ENCODE measurements at places on chromosomes 4 and X.

GRCh38 chr4:4980621-4981230, 38.5 kb downstream of the CYTL1 start:
- H3K4me3 ChIP-seq, result no peak overlapping the region
- no peak overlapping the region for H3K27ac ChIP-seq
- H3K36me3 ChIP-seq, result no peaks in the 10 kb centered on the region
- H3K27me3 ChIP-seq, result no peaks in the 10 kb centered on the region
- no peak for DNase-seq

DNA sequence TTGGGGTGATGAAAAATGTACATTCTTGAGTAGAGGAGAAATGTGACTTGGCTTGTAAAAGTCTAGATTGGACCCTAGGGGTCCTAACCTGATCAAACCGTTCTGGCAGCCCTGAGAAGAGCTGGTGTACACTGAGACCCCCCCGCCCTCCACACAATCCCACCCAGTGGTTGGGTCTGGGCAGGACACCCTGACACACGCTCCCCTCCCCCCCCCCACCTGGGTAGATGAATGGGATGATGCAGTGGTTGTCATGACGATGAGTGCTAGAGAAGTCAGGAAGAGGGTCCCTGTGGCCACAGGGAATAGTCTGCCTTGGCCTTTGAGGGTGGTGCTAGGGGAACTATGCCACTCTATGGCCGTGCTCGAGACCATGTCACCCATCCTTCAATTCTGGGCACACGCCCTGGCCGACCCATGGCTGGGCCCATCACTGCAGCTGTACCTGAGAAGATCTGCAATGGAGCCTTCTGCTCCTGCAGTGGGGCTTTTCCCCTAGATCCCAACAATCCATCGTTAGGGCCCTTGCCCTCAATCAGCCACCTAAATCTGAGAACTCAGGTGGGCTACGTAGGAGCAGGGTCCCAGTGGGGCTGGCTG, 4.4 kb downstream of the CDK16 start:
- H3K4me3 ChIP-seq, result no peak overlapping the region
- no peak overlapping the region for H3K27ac ChIP-seq
- DNase-seq, result no peak
- H3K4me1 ChIP-seq, result peaks cover 17% of the 10 kb centered on the region
- H3K27me3 ChIP-seq, result no peaks in the 10 kb centered on the region

- no peaks in the 10 kb centered on the region for H3K27me3 ChIP-seq
- H3K4me1 ChIP-seq, result peaks cover 15% of the 10 kb centered on the region
- no peak overlapping the region for H3K4me3 ChIP-seq
Observed at GRCh38 chr4:152281211-152281610, 254.7 kb downstream of the FBXW7 start.

DNA sequence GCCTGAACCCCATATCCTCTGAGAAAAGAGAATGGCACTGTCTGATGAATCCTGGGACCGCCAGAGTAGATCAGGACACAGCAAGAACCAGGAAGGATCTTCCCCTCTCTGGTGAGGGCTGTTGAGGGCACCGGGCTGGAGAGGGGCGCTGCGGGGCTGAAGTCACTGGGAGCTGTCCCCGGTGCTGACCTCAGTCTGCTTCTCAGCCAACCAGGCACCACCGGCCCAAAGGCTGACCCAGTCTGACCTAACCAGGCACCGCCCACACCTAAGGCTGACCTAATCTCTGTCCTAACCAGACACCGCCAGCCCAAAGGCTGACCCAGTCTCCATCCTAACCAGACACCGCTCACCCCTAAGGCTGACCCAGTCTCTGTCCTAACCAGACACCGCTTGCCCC, 82.8 kb downstream of the CPZ start:
- no peaks in the 10 kb centered on the region for H3K36me3 ChIP-seq
- no peak overlapping the region for H3K4me3 ChIP-seq
- peaks cover 32% of the 10 kb centered on the region for H3K27me3 ChIP-seq
- no peaks in the 10 kb centered on the region for H3K4me1 ChIP-seq

- no peaks in the 10 kb centered on the region for H3K27me3 ChIP-seq
- H3K4me3 ChIP-seq, result no peak overlapping the region
- no peak for DNase-seq
- no peaks in the 10 kb centered on the region for H3K36me3 ChIP-seq
- no peaks in the 10 kb centered on the region for H3K4me1 ChIP-seq
Observed at GRCh38 chrX:116596010-116596409, 133.2 kb upstream of the CT83 start.

GRCh38 chr4:82745173-82745842, 53.3 kb downstream of the SCD5 start:
- no peak overlapping the region for H3K27ac ChIP-seq
- H3K27me3 ChIP-seq, result no peaks in the 10 kb centered on the region
- no peak overlapping the region for H3K4me3 ChIP-seq
- DNase-seq, result no peak

DNA sequence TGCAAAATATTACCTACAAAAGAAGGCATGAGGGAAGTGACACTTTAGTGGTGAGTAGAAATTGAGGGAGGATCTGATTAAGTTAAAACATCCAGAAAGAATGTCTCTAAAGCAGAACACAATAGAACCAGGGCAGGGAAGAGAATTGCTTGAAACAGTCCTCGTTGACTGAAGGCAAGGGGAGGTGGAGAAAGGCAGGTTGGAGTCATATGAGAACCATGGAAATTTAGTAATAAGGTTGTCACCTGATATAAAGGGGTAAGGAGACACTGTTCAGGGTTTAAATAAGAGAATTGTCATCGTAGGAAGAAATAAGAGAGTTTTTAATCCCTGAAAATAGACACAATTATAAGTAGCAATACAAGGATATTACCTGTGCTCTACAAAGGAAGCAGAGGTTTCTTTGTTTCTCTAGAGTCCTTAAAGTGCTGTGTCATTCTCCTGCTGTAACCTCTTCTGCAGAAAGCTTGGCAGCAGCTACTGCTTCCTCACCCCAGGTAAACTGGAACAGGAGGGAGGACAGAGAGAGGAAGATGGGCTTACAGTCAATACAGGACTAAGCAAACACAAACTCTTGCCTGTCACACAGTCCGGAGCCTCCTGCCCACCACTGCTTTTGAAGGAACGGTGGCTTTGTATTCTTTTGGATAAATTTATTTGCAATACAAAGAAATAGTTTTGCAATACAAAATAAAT, 258.4 kb downstream of the PPARGC1A start:
- H3K4me1 ChIP-seq, result no peaks in the 10 kb centered on the region
- DNase-seq, result no peak
- H3K36me3 ChIP-seq, result no peaks in the 10 kb centered on the region
- H3K4me3 ChIP-seq, result no peak overlapping the region
- no peaks in the 10 kb centered on the region for H3K27me3 ChIP-seq
- no peak overlapping the region for H3K27ac ChIP-seq

DNA sequence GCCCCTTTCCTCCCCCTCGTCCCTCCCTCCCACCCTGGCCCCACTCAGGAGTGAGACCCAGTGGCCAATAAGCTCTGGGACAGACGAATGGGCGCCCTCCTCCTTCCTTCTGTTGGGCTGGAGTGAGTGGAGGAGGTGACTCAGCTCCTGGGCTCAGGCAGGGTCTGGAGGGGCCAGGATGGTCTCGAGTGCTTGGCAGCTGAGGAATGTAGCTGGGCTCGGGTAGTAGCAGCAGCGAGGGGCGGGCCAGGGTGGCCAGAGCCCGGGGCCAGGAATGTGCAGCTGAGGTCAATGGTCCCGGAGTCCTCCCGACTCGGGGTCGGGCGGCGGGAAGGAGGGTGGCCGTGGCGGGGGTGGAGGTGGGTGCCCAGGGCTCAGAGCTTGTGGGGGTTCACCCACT, 15.0 kb downstream of the G6PD start:
- peaks cover 15% of the 10 kb centered on the region for H3K4me1 ChIP-seq
- H3K36me3 ChIP-seq, result peaks cover 14% of the 10 kb centered on the region
- DNase-seq, result no peak
- no peak overlapping the region for H3K4me3 ChIP-seq
- no peak overlapping the region for H3K27ac ChIP-seq

GRCh38 chr4:137495578-137495977, 36.7 kb downstream of the PCDH18 start:
- H3K4me1 ChIP-seq, result no peaks in the 10 kb centered on the region
- H3K4me3 ChIP-seq, result no peak overlapping the region
- H3K36me3 ChIP-seq, result no peaks in the 10 kb centered on the region
- H3K27ac ChIP-seq, result no peak overlapping the region
- no peak for DNase-seq
- H3K27me3 ChIP-seq, result no peaks in the 10 kb centered on the region

GRCh38 chr4:3331511-3332394, 38.9 kb downstream of the RGS12 start:
- H3K27me3 ChIP-seq, result no peaks in the 10 kb centered on the region
- H3K27ac ChIP-seq, result no peak overlapping the region
- DNase-seq, result no peak
- no peak overlapping the region for H3K4me3 ChIP-seq
- H3K36me3 ChIP-seq, result no peaks in the 10 kb centered on the region

DNA sequence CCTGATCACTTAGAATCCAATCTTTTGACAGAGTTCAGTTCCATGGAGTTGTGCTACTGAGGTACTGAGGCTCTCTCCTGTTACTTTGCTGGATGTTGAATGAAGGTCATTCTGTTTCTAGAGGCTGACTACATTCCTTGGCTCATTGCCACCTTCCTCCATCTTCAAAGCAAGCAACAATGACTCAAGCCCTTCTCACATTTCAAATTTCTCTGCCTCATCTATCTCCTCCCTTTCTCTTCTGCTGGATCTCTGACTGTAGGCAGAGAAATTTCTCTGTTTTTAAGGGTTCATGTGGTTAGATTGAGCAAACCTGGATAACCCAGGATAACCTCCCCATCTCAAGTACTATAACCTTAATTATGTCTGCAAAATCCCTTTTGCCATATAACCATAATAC, 775.4 kb downstream of the STPG2 start:
- H3K4me1 ChIP-seq, result no peaks in the 10 kb centered on the region
- H3K36me3 ChIP-seq, result no peaks in the 10 kb centered on the region
- H3K4me3 ChIP-seq, result no peak overlapping the region
- H3K27ac ChIP-seq, result no peak overlapping the region
- no peak for DNase-seq
- H3K27me3 ChIP-seq, result no peaks in the 10 kb centered on the region

DNA sequence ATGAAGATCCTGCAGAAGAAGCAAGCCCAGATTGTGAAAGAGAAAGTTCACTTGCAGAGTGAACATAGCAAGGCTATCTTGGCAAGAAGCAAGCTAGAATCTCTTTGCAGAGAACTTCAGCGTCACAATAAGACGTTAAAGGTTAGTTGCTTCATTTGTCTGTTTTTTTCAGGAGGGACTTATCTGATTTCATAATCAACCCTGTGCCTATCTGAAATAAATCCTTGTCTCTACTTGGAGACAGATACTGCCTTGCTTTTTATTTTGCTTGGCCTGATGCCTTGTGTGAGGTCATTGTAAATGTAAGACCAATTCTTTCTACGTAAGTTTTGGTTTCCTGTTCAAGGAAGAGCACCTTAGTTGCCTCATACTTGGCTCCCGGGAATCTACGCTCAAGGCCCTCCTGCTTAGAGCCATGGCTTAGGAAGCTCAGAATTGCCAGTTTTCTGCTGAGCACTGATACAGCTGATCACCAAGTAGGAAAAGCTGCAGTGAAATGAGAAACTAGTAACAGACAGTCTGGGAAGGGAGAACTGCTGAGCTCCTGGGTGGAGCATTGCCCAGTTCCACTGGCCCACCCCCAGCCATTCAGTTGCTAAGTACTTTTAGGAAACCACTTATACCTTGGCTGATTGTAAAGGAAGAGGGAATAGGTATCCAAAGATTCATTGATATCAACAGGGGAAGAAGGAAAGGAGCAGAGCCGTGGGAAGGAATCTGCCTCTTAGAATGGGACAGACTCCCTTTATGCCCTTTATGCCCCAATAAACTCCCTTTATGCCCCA, 41.8 kb downstream of the RBBP7 start:
- H3K27ac ChIP-seq, result no peak overlapping the region
- H3K27me3 ChIP-seq, result no peaks in the 10 kb centered on the region
- no peak overlapping the region for H3K4me3 ChIP-seq
- peaks cover 13% of the 10 kb centered on the region for H3K36me3 ChIP-seq

- no peak for DNase-seq
- peak overlapping the region; percentile 100 for H3K27ac ChIP-seq
- H3K4me3 ChIP-seq, result peak overlapping the region; percentile 68
- no peaks in the 10 kb centered on the region for H3K27me3 ChIP-seq
- H3K4me1 ChIP-seq, result peaks cover 55% of the 10 kb centered on the region
- H3K36me3 ChIP-seq, result no peaks in the 10 kb centered on the region
Observed at GRCh38 chr4:102825261-102826091, 1.9 kb downstream of the UBE2D3 start.

DNA sequence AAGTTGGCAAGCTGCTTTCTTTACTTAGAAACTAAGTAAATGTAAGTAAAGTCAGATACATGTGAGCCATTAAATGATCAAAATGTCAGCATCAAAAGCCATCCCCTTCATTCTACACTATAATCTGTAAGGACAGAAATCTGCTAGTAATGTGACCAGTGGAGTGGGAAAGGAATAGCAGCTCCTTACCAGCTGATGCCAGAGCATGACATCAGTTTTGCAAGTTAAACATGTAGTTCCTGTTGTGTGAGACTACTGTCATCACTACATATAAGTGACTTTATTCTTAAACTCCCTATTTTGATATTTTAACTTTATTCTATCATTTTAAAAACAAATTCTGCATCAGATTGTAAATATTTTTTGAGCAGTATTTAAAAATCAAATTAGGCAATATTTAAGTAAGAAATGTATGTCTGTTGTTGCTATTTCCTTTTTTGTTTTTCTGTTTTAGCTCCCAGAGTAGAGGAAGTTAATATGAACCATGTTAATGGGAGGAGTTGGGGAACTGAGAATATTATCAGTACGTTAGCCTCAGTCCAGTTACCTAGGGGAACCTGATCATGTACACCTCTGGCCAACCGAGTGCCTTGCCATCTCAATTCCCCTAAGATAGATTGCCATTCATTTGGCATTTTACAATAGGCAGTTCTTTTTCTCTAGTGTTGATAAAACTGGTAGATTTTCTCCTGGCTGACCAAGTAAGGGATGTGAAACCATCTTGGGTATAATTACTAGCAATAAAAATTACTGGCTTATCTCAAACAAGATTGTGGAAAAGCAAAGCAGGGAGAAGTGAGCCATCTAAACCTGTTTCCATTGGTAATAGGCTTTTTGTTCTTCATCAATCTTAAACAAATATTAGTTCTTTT, 34.7 kb downstream of the CCNI start:
- DNase-seq, result no peak
- no peak overlapping the region for H3K27ac ChIP-seq
- H3K27me3 ChIP-seq, result no peaks in the 10 kb centered on the region
- peaks cover 9% of the 10 kb centered on the region for H3K4me1 ChIP-seq
- no peak overlapping the region for H3K4me3 ChIP-seq

DNA sequence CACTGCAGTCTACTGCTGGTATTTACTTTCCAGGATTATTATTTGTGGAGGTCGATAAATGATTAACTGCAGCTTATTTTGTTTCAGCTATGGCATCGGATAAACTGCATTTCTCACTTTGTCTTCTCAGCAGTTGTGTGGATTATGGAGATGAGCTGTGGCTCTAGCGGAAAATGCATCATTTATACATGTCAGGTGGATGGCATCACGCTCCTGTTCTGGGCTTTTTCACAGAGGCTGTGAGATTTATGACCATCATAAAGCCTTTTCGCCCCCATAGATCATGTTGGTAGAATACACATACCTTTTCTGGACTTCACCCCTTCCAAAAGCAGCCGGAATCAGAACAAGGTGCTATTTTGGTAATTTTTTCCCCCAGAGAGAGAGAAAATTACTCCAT, 118.8 kb upstream of the MAGEB18 start:
- no peak overlapping the region for H3K27ac ChIP-seq
- H3K4me1 ChIP-seq, result no peaks in the 10 kb centered on the region
- H3K36me3 ChIP-seq, result no peaks in the 10 kb centered on the region
- no peaks in the 10 kb centered on the region for H3K27me3 ChIP-seq
